ENCODE measurements at places on chromosomes 3 and 15.

DNA sequence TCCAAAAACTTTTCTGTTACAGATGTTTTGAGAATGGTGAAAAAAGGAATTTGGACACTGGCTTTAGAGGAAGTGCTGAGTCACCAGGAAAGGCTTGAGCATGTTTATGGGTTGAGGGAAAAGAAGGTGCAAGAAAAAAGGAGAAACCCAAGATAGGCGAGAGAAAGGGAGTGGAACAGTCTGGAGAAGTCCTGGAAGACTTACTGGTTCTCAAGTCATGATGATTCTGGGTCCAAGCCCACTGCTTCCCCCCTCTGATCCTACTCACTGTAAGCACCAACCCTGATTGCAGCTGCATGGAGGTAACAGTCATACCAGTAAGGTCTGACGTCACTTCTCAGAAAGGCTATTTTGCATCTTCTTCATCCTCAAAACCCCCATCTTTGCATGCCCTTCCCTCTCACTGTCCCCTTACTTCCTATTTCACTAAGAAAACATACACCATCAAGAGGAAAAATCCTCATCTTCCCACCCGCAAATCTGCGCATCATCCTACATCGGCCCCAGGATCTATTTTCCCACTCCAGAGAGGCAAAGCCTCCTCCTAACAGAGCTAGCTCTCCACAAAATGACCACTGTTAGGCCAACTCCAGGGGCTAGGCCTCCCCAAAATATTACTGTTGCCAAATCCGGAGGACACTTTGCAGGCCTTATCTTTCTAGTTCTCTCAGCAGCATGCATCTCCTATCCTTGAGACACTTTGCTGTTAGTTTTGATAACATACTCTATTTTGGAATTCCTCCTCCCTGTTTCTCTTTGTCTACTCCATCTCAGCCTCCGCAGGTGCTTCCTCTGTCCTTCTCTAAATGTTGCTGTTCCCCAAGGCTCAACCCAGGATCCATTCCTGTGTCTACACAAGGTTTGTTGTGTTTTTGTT, 3.2 kb upstream of the ATP13A3 start:
- DNase-seq, result no peak

- DNase-seq, result no peak
These were observed 8.9 kb downstream of the DNAJC19 start for GRCh38 chr3:180980611-180981010.

- peak; percentile 86 for DNase-seq
These were observed 34.8 kb upstream of the CFAP20DC start for GRCh38 chr3:59084583-59084982.

GRCh38 chr3:52614689-52615088, 71.0 kb downstream of the PBRM1 start:
- DNase-seq, result no peak

GRCh38 chr3:186099178-186099577, 9.7 kb downstream of the ETV5 start:
- DNase-seq, result peak; percentile 50

GRCh38 chr3:137324114-137324513, 366.3 kb downstream of the IL20RB start:
- DNase-seq, result no peak

- no peak for DNase-seq
These were observed 8.2 kb upstream of the APEH start for GRCh38 chr3:49665822-49666519.

DNA sequence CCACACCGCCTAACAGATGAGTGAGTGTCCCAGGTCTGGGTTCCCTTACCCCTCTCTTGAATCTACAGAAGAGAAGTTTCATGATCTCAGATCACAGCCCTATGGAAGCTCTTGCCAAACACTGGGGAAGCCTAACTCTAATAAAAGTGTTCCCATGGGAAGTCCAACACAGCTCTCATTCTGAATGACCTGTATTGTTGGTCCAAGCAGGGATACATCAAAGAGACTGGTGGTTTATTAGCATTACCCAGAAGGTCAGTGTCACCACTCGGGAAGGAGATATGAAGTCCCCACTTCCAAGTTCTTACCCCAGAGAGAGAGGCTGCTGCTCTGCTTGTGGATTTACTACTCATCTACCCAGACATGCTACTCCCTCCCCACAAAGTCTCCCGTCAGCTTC, 9.0 kb upstream of the NCBP2 start:
- DNase-seq, result no peak

DNA sequence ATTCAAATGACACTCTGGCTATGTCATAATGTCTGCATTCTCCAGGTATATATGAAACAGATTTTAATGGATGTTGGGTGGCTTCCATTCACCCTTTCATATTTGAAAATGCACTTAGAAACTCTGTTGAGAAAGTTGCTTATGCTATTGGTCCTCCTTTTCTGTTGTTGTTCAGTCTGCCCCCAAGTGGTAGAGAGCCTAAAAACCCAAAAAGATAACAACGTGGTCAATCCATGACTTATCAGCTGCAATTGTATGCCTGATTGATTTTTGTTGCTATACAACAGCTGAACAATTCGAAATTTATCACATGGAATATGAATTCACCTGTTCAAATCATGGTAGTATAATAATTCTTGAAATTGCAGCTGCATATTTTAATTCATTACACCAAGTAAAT, 279.8 kb downstream of the ROBO2 start:
- peak; percentile 59 for DNase-seq

- no peak for DNase-seq
These were observed 3.7 kb downstream of the WNT5A start for GRCh38 chr3:55483196-55484095.

GRCh38 chr15:78842519-78842918, 30.2 kb upstream of the MORF4L1 start:
- DNase-seq, result no peak

- no peak for DNase-seq
These were observed 31.5 kb downstream of the MGLL start for GRCh38 chr3:127790882-127791183.

DNA sequence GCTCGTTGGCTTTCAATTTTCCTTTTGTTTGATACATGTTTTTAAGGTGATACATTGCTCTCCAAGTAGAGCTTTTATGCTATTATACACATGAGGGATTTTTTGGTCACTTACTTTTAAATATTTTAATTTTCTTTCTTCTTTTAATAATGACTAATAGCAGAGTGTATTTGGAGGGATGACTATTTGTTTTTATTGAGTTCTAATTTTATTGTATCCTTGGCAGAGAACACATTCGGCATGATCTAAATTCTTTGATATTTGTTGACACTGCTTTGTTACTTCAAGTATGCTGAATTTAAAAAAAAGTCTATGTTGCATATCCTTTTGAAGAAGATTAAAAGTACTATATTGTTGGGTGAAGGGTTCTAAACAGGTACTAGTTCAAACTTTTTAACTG, 149.9 kb upstream of the PDZRN3 start:
- DNase-seq, result no peak

DNA sequence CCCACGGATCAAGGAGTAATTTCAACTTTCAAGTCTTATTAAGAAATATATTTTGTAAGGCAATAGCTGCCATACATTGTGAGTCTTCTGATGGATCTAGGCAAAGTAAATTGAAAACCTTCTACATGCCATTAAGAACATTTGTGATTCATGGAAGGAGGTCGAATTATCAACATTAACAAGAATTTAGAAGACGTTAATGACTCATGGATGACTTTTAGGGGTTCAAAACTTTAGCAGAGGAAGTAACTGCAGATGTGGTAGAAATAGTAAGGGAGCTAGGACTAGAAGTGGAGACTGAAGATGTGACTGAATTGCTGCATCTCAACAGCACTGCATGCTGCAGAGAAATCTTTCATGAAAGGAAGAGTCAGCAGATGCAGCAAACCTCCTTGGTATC, 48.1 kb upstream of the DCUN1D1 start:
- no peak for DNase-seq

DNA sequence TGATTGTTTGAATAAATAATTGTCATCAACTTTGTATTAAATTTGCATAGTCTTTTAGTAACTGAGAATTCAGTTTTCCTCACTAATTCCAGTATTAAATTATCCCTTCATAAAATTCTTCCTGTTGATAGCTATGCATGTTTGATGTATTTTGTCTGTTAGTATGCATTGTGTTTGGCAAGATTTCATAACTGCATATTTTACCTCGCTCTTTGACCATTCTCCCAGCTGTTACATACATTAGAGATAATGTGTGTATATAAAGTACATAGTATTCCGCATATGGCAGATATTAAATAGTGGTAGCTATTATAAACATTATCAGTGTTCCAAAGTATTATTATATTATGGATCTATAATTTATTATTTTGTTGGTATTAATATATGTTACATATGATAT, 10.6 kb upstream of the NFKBIZ start:
- DNase-seq, result no peak

GRCh38 chr3:130889416-130889946, 4.4 kb upstream of the ATP2C1 start:
- DNase-seq, result no peak

- peak; percentile 82 for DNase-seq
These were observed 1.6 kb upstream of the LRRC31 start for GRCh38 chr3:169871129-169871886.

- DNase-seq, result peak; percentile 75
These were observed 62.5 kb downstream of the ALCAM start for GRCh38 chr3:105429034-105429762.

DNA sequence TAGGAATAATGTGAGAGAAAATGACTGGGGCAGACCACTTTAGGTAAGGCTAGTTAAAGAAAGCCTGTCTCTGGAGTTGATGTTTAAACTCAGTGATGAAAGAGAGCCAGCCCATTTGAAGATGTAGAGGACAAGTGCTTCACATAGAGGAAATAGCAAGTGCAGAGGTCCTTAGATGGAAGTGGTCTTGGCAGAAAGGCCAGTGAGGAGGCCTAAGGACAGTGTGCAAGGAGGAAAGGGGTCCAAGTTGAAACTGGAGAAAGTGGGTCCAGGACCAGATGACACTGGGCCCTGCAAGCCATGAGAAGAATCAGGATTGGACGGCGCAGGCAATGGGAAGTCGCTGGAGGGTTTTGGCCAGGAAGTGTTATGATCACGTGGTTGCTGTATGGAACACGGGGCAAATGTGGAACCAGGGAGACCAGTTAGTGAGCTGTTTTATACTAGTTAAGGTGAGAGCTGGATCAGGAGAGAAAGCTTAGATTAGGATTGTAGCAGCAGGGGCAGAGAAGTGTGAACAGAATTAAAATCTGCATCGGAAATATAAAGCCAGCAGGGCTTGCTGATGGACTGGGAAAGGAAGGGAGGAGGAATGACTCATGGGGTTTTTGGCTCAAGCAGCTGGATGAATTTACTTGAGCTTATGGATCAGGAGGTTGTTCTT, 48.0 kb upstream of the SCAANT1 start:
- DNase-seq, result peak; percentile 69
